ENCODE measurements at places on chromosomes 12 and 14. TPM values are rescaled to one million over a fixed set of nuclear protein-coding genes. Genes with fewer than 3 reads are reported as not detected.
A peak's percentile ranks its signal among the peaks of the same experiment; 100 is the strongest.

Gene TRHDE
- 17.4 TPM for total RNA-seq

Gene SLC17A8
- total RNA-seq, result not detected

Gene HOXC12
- total RNA-seq, result not detected

Gene CD163L1
- total RNA-seq, result 84.3 TPM

Gene HCAR2
- 9.9 TPM for total RNA-seq

Gene ITGA7
- 24.7 TPM for total RNA-seq

- H3K4me3 ChIP-seq, result no peak overlapping the region
- H3K4me1 ChIP-seq, result no peaks in the 10 kb centered on the region
- DNase-seq, result no peak
- no peak overlapping the region for H3K27ac ChIP-seq
- no peaks in the 10 kb centered on the region for H3K36me3 ChIP-seq
- H3K27me3 ChIP-seq, result no peaks in the 10 kb centered on the region
Observed at GRCh38 chr12:18275981-18276380, 14.7 kb downstream of the PIK3C2G start.

DNA sequence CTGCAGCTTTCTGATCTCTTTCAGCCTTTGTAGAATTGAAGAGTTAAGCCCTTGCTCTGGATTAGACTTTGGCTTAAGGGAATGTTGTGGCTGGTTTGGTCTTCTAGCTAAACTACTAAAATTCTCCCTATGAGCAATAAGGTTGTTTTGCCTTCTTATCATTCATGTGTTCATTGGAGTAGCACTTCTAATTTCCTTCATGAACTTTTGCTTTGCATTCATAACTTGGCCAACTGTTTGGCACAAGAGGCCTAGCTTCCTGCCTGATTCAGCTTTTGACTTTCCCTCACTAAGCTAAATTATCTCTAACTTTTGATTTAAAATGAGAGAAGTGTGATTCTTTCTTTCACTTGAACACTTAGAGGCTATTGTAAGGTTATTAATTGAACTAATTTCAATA, 384.3 kb downstream of the RAD51B start:
- no peak for DNase-seq
- no peak overlapping the region for H3K27ac ChIP-seq
- H3K4me1 ChIP-seq, result peaks cover 2% of the 10 kb centered on the region
- H3K27me3 ChIP-seq, result no peaks in the 10 kb centered on the region
- no peaks in the 10 kb centered on the region for H3K36me3 ChIP-seq

DNA sequence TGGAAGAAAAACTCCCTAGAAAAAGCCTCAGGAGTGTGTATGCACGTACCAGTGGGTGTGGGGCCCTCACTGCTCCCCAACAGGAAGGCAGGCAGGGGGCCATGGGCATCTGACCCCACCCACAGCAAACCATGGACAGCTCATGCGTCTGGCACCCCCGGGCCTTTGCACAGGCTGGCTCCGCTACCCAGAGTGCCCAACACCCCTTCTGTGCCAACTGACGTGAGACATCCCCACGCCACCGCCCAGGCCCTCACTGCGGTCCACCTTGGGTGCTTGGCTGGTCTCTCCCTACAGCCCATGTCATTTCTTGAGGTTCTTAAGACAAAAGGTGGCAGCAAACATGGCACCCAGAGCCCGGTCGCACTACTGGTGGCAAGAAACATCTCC, 91.4 kb downstream of the NCOR2 start:
- H3K36me3 ChIP-seq, result peaks cover 79% of the 10 kb centered on the region
- H3K27ac ChIP-seq, result no peak overlapping the region
- no peak for DNase-seq
- peaks cover 41% of the 10 kb centered on the region for H3K4me1 ChIP-seq

DNA sequence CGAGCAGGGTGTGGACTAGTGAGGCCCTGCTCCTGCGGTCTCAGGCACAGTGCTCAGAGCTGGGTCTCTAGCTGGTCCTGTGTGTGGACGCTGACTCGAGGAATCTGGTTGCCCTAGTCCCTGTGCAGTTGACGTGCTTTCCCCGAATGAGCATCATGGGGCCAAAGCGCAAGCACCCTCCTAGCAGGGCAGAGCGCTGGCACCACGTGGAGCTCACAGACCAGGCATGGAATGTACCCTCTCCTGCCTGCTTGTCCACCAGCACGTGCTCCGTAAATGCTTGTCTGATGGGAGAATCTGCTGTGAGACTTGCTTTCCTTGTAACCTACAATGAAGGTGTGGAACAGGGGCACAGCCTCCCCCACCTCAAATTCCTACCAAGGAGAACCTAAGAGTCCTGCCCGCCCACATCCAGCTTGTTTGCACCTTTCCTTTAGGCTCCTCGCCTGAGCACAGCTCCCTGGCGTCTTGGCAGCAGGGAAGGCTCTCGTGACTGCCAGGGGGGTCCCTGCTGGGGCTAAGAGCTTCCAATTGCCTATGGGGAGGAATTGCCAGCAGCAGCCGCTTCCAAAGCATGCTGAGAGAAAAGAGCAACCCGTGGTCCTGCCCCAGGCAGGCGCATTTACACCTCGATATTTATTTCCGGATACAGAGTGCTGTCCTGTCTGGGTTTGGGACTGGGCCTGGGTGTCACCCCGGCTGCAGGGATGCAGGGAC, 125.0 kb downstream of the PIWIL1 start:
- no peak overlapping the region for H3K4me3 ChIP-seq
- DNase-seq, result no peak
- no peaks in the 10 kb centered on the region for H3K36me3 ChIP-seq
- H3K27me3 ChIP-seq, result no peaks in the 10 kb centered on the region
- no peak overlapping the region for H3K27ac ChIP-seq
- H3K4me1 ChIP-seq, result no peaks in the 10 kb centered on the region

GRCh38 chr14:105064721-105065143, 498 bp downstream of the GPR132 start:
- peak overlapping the region; percentile 47 for H3K4me3 ChIP-seq
- H3K27ac ChIP-seq, result peak overlapping the region; percentile 82
- no peaks in the 10 kb centered on the region for H3K36me3 ChIP-seq
- no peaks in the 10 kb centered on the region for H3K27me3 ChIP-seq
- peak; percentile 92 for DNase-seq

DNA sequence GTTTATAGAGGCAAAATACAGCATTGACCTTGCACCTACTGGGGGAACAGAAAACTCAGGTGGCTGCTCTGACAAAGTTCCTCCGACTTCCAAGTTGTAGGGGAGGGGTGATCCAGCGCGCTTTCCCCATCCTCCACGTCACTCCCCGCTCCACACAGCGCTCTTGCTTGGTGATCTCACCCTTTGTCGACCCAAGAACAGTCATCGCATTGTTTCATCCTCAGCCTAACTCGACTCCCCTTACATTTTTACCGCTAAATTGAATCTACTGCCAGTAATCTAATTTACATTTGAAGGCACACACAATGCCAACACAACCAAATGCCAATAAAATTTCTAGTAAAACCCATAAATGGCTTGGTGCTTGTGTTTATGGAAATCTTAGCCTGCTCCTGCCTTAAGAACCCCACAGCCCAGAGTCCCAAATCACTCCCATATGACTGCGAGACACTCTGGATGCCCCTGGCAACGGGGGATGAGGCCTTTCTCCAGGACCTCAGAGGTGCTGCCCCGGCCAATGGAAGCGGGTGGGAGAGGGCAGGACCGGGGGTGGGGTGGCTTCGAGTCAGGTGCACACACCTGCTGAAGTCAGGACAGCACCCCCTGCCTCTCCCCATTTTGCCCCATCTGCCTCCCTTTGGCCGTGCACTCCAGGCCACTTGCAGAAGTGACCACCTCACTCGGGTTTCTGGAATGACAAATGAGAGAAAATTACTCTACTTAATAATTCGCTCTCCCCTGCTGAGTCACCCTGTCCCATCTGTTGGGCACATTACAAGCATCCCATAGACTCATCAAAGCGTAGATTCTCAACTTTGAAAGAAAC, 98.2 kb upstream of the GSC start:
- no peaks in the 10 kb centered on the region for H3K36me3 ChIP-seq
- H3K4me3 ChIP-seq, result no peak overlapping the region
- no peaks in the 10 kb centered on the region for H3K4me1 ChIP-seq
- no peak overlapping the region for H3K27ac ChIP-seq

GRCh38 chr14:100297320-100298300, 8.6 kb downstream of the SLC25A29 start:
- peak overlapping the region; percentile 69 for H3K27ac ChIP-seq
- H3K4me3 ChIP-seq, result no peak overlapping the region
- peaks cover 4% of the 10 kb centered on the region for H3K36me3 ChIP-seq
- H3K4me1 ChIP-seq, result peaks cover 21% of the 10 kb centered on the region
- H3K27me3 ChIP-seq, result no peaks in the 10 kb centered on the region

DNA sequence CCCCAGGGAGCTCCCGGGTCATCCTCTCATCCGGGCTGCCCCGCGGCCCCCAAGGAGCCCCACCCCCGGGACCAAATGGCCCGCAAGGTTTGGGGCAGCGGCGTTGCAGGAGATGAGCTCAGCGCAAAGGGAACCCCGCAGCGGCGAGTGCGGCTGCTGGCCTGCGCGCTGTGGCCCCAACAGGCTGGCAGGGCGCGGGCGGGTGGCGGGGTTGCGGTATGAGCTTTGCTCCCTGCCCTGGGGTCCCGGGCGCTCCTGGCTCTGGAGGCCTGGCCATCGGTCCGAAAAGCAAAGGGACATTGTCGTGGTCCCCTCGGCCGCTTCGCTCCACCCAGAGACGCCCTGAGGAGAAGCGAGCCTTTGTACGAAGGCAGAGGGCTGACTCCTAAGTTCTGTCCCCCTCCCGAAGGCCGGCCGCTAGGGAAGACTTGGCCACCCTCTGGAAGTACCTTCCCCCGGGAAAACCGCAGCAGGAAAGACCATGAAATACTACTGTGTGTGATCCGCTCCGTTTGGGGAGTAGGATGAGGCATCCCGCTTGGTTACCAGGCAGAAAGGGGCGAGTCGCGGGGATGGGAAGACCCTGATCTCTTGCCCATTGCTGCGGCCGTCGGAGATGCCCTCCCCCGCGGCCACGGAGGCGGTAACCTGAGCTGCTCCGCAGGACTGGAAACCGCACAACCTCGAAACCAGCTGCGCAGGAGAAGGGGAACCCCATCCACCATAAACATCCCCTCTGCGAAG, 620 bp upstream of the NID2 start:
- H3K27ac ChIP-seq, result peak overlapping the region; percentile 36
- peaks cover 44% of the 10 kb centered on the region for H3K27me3 ChIP-seq
- no peaks in the 10 kb centered on the region for H3K36me3 ChIP-seq
- DNase-seq, result peak; percentile 74
- peaks cover 27% of the 10 kb centered on the region for H3K4me1 ChIP-seq

DNA sequence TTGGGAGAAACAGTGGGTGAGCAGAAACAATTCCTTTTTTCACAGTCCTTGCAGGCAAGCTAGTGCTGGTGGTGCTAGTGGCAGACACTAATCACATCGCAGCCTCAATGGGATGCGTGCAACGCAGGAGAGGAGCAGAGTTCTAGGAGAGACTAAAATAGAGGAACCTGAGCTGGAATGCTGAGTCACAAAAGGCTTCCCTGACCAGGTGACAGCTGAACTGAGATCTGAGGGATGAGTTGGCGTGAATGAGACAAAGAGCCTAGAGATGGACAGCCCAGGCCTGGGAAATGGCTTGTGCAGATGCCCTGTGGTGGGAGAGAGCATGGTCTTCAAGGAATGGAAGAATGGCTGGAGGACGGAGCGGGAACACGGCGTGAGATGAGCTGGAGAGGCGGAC, 25.8 kb downstream of the ACADS start:
- H3K27me3 ChIP-seq, result no peaks in the 10 kb centered on the region
- H3K27ac ChIP-seq, result no peak overlapping the region
- H3K4me1 ChIP-seq, result no peaks in the 10 kb centered on the region
- H3K36me3 ChIP-seq, result no peaks in the 10 kb centered on the region
- DNase-seq, result peak; percentile 28

DNA sequence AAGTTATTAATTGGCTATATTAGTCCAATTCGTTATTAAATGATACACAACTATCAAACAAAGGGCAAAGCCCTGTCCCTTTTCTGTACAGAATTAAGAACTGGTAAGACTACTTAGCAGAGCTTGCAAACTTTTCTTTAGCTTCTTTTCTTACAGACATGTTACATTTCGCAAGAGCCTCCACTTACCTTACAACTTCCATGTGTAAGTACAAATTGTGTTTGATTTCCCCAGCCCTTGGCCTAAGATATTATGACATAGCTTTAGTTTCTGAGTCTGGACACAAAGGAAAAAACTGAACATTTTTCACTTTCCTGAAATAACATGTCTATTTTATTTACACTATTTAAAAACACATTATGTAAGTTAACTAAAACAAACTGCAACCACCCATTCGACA, 1.7 kb downstream of the ATF7 start:
- H3K4me3 ChIP-seq, result peak overlapping the region; percentile 59
- DNase-seq, result no peak
- no peaks in the 10 kb centered on the region for H3K36me3 ChIP-seq
- no peak overlapping the region for H3K27ac ChIP-seq
- H3K27me3 ChIP-seq, result no peaks in the 10 kb centered on the region

DNA sequence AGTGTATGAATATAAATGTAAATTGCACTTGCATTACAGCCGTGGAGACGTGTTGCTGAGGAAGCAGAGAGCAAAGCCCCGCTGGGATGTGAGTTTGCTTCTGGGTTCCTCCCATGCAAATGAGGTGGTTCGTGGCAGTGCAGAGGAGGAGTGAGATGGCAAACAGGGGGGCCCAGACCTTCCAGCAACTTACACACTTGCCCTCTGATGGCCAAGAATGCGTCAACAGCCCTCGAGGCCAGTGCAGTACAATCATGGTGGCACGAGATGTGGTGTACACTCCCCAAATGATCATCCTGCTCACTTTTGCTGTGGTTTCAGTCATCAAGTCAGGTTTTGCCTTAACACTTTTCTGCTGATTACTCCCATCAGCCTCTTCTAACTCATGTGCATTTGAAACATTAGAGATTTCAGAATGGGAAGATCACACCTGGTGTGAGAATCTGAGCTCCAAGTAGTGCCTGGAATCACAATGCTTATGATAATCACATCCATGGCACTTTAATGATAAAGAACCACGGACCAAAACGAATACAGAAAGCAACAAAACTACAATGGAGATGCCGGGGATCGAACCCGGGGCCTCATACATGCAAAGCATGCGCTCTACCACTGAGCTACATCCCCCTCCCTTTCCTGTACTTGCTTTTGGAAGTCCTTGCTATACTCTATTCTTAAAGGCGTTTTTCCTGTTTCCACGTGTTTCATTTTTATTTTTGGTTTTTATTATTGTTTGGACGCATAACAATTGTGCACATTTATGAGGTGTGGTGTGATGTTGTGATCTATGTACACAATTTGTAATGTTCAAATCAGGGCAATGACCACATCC, 7.0 kb upstream of the UBC start:
- H3K27ac ChIP-seq, result peak overlapping the region; percentile 100
- no peaks in the 10 kb centered on the region for H3K36me3 ChIP-seq

- peaks cover 46% of the 10 kb centered on the region for H3K4me1 ChIP-seq
- H3K36me3 ChIP-seq, result no peaks in the 10 kb centered on the region
- H3K4me3 ChIP-seq, result peak overlapping the region; percentile 22
- peak; percentile 87 for DNase-seq
- H3K27ac ChIP-seq, result peak overlapping the region; percentile 85
- H3K27me3 ChIP-seq, result no peaks in the 10 kb centered on the region
Observed at GRCh38 chr12:132445884-132446632, 43.9 kb upstream of the FBRSL1 start.

DNA sequence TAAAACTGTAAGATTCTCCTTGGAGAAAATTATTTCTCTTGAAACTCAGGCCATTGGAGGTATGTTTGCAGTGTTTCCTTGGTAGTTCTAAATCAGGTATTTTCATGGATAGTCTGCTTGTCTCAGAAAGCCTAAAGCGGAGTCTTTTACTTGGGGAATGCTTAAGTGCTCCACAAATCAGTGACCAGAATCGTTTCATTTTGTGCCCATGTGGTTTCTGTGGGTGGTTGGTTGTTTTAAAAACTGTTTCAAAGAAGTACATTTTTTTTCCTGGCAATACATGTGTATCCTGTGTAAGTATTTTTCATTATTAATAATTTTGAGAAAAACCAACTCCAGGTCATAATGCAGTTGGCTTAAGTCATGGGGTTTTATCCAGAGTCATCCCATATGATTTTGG, 33.6 kb downstream of the CCDC91 start:
- peaks cover 24% of the 10 kb centered on the region for H3K4me1 ChIP-seq
- no peak overlapping the region for H3K4me3 ChIP-seq
- DNase-seq, result no peak
- no peak overlapping the region for H3K27ac ChIP-seq
- no peaks in the 10 kb centered on the region for H3K36me3 ChIP-seq

Measured in spleen (tissue), 13 donors.